ENCODE measurements at places on chromosomes 12 and 14.

DNA sequence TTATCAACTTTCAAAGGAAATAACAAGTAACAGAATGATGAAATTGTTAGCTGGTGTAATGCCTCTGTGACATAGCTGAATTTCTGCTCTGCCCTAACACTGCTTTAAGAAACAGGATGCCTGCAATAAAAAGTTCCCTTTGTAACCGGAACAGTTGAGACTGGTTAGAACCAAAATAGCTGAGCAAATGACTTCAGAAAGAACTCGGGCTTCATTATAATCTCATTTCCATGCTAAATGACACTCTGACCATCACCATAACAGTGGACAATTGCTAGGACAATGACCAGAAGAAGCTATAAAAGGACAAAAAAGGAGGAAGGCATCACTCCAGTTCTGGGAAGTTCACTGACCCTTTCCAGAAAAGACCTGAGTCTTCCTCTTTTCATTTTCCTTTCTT lies 23.5 kb upstream of the PYGL start:
- DNase-seq, result peak; percentile 52
- H3K4me3 ChIP-seq, result no peak overlapping the region
- peaks cover 4% of the 10 kb centered on the region for H3K4me1 ChIP-seq
- H3K27me3 ChIP-seq, result no peaks in the 10 kb centered on the region

- H3K4me3 ChIP-seq, result no peak overlapping the region
- H3K27me3 ChIP-seq, result no peaks in the 10 kb centered on the region
- peaks cover 41% of the 10 kb centered on the region for H3K4me1 ChIP-seq
These were observed 2.0 kb upstream of the SLC2A3 start for GRCh38 chr12:7937833-7938506.

GRCh38 chr12:54392485-54393206 lies 8.1 kb upstream of the ZNF385A start:
- H3K27me3 ChIP-seq, result no peaks in the 10 kb centered on the region
- H3K36me3 ChIP-seq, result peaks cover 36% of the 10 kb centered on the region
- DNase-seq, result no peak
- H3K4me1 ChIP-seq, result peaks cover 62% of the 10 kb centered on the region

GRCh38 chr12:27277846-27278260 lies 33.8 kb downstream of the STK38L start:
- no peak overlapping the region for H3K4me3 ChIP-seq
- peak; percentile 27 for DNase-seq
- H3K27me3 ChIP-seq, result no peaks in the 10 kb centered on the region
- H3K4me1 ChIP-seq, result no peaks in the 10 kb centered on the region

GRCh38 chr14:83714151-83714550 lies 1815.8 kb upstream of the FLRT2 start:
- no peak overlapping the region for H3K4me3 ChIP-seq
- no peak overlapping the region for H3K27ac ChIP-seq
- H3K36me3 ChIP-seq, result no peaks in the 10 kb centered on the region
- no peaks in the 10 kb centered on the region for H3K4me1 ChIP-seq
- H3K27me3 ChIP-seq, result no peaks in the 10 kb centered on the region

DNA sequence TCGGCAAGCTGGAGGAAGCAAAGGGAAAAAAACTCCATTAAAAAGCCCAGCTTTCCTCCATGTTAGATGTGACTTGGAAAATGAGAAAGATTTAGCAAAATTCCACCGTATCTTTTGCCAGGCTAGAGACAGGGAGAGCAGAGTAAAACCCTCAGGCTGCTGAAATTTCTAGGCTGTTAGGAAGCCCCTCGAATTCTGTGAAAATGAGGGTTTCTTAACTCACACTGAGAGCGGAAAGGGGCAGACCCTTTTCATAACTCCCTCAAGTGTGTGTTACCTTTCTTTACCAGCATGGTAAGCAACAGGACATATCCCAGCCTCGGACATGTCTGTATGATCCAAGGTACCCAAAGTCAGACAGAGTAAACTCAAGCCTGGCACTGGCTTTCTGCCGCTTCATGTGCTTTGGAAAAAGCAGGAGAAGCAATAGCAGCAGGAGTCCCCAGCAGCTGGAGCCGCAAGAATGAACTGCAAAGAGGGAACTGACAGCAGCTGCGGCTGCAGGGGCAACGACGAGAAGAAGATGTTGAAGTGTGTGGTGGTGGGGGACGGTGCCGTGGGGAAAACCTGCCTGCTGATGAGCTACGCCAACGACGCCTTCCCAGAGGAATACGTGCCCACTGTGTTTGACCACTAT lies at the start of gene RHOJ:
TSS of gene RHOJ (plus strand) at position 37 of the 637 bp plus-strand sequence. CDS start at position 464, 427 bp downstream.
- H3K4me1 ChIP-seq, result peaks cover 2% of the 10 kb centered on the region
- H3K36me3 ChIP-seq, result no peaks in the 10 kb centered on the region
- DNase-seq, result peak; percentile 45

DNA sequence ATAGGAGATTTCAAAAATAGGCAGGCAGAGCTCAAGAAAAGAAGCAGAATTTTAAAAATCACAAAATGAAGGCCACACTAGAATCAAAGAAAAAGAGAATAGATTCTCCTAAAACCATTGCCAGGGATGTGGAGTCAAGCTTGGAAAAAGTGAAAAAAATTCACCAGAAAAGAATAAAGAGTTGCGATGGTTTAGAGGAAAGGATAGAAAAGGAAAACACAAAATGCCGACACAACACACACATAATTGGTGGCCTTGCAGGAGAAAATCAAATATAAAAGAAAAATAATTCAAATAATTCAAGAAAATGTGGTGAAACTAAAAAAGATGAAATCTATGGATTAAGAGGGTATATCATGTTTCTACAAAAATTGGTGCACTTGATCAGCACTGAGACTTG lies 181.6 kb upstream of the C14orf180 start:
- H3K27me3 ChIP-seq, result no peaks in the 10 kb centered on the region
- no peaks in the 10 kb centered on the region for H3K36me3 ChIP-seq
- H3K27ac ChIP-seq, result no peak overlapping the region
- H3K4me1 ChIP-seq, result peaks cover 29% of the 10 kb centered on the region
- DNase-seq, result no peak

GRCh38 chr12:39443929-39444209 lies 949 bp upstream of the KIF21A start:
- no peaks in the 10 kb centered on the region for H3K36me3 ChIP-seq
- peaks cover 15% of the 10 kb centered on the region for H3K4me1 ChIP-seq
- H3K4me3 ChIP-seq, result peak overlapping the region; percentile 79

DNA sequence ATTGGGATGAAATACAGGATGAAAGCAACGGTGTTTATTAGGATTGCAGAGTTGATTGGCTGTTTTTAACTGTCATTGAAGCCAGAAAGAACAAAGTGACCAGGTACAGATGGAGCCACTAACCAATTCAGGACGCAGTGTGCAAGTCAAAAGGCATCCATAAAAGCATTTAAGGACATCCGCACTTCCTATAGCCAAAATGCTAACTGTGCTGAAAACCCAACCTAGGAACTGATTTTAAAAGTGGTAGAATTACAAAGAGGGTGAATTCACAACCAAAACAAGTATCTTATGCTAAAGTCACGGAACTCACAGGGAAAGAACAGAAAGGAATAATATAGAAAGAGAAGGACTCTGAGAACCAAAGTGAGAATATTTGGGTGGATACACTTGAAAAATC lies 63.1 kb upstream of the FOXG1 start:
- H3K4me3 ChIP-seq, result no peak overlapping the region
- no peak overlapping the region for H3K27ac ChIP-seq
- no peak for DNase-seq
- H3K27me3 ChIP-seq, result no peaks in the 10 kb centered on the region
- H3K36me3 ChIP-seq, result no peaks in the 10 kb centered on the region

GRCh38 chr12:68501226-68501625 lies 109.5 kb upstream of the RAP1B start:
- no peak overlapping the region for H3K4me3 ChIP-seq
- no peaks in the 10 kb centered on the region for H3K27me3 ChIP-seq
- no peak overlapping the region for H3K27ac ChIP-seq
- H3K4me1 ChIP-seq, result peaks cover 22% of the 10 kb centered on the region

- H3K4me1 ChIP-seq, result no peaks in the 10 kb centered on the region
- H3K4me3 ChIP-seq, result no peak overlapping the region
- no peak for DNase-seq
- H3K36me3 ChIP-seq, result peaks cover 15% of the 10 kb centered on the region
- H3K27me3 ChIP-seq, result no peaks in the 10 kb centered on the region
These were observed 48.6 kb downstream of the GPR68 start for GRCh38 chr14:91195881-91196280.

- no peak overlapping the region for H3K4me3 ChIP-seq
- H3K4me1 ChIP-seq, result peaks cover 5% of the 10 kb centered on the region
- no peak for DNase-seq
- no peaks in the 10 kb centered on the region for H3K36me3 ChIP-seq
- H3K27ac ChIP-seq, result no peak overlapping the region
- no peaks in the 10 kb centered on the region for H3K27me3 ChIP-seq
These were observed 133.1 kb upstream of the NUDT4 start for GRCh38 chr12:93244514-93245077.

Data from common myeloid progenitor, CD34-positive (primary cell).